ENCODE measurements at places on chromosomes 16 and 17. TPM values are rescaled to one million over a fixed set of nuclear protein-coding genes. Genes with fewer than 3 reads are reported as not detected.

- no peak for DNase-seq
Measured at GRCh38 chr17:6510321-6510977, 45.9 kb downstream of the PITPNM3 start.

- peak; percentile 29 for DNase-seq
Measured at GRCh38 chr17:80689129-80689619, 144.5 kb downstream of the RPTOR start.

DNA sequence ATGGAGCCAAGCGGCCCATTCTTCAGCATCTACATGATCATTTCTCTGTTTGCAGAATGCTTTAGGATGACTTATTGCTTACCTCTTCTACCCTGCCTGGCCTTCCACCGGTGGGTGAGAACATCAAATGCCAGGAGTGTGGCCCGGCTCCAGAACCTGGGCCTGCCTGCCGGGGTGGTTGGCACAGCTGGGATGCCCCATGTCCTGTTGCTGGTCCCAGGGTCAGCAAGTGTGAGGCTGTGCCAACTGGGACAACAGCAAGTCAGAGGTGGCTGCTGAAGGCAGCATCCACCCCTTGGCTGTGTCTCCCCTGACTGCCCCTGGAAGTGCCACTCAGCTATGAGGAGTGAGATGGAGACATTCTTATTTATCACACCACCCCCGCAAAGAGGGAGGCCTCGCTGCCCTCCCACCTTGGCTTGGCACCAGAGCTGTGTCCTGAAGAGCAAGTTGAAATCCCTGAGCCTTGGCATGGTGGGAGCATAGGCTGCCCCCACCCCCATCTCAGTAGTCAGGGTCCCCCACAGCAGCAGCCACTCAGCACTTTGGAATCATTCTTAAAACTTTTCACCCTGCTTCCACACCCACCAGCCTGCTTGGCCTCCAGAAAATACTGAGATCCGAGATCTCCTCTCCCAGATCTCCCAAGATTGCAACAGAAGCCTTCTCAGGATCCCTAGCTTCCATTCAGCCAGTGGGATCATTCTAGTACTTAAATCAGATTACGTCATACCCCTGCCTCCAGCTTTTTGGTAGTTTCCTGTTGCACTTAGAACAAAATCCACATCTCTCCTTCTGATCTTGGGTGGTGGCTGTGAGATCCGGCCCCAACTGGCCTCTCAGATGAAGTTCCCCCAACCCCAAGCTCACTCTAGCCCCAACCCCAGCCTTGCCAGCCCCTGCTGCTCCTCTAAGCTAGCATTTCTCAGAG lies 127.5 kb downstream of the SOCS1 start:
- peak; percentile 54 for DNase-seq

- DNase-seq, result no peak
Measured at GRCh38 chr17:41254861-41255260, 323 bp upstream of the KRTAP9-9 start.

- no peak for DNase-seq
Measured at GRCh38 chr16:80007231-80007630, 406.7 kb upstream of the MAF start.

- no peak for DNase-seq
Measured at GRCh38 chr17:2184993-2185931, 118.3 kb downstream of the SMG6 start.

Gene ZDHHC1
- total RNA-seq, result 10.7 TPM

DNA sequence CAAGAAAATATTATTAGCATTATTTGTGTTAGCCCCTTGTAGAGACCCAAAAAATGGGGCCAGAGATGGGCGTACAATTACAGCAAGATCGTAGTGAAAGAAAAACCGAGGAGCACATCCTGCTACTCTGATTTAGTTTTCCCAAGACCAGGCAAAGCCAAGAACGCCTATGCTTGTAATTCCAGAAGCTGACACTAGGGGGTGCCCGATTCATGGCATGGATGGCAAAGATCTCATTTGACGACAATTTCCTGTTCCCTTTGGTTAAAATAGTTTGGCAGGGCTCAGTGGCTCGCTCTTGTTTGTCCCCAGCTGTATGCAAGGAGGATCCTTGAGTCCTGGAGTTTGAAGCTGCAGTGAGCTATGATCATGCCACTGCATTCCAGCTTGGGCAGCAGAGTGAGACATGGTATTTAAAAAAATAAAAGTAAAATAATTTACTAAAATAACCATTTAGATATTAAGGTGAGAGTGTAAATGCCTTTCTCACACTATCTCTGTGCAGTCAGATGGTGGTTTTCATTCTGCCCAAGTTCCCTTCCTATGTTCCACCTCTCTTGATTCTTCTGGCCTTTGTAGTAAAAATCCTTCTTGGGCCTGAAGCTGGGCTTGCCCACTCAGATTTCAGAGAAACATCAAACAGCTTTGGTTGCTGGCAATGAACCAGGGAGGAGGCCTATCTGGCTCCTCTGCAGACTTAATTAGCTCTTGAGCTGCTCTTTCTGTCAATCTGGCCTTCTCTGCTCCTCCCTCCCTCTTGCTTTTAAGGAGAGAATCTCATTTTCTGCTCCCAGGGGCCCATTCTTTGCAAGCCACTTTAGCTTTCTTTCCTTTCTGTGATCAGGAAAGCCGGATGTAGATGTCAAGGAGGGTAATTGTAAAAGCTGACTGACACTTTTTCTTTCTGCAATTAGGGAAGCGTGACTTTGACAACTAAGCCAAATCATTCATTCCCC lies 31.2 kb downstream of the TMEM238L start:
- no peak for DNase-seq

- no peak for DNase-seq
Measured at GRCh38 chr16:49469930-49470451, 96.4 kb downstream of the C16orf78 start.

DNA sequence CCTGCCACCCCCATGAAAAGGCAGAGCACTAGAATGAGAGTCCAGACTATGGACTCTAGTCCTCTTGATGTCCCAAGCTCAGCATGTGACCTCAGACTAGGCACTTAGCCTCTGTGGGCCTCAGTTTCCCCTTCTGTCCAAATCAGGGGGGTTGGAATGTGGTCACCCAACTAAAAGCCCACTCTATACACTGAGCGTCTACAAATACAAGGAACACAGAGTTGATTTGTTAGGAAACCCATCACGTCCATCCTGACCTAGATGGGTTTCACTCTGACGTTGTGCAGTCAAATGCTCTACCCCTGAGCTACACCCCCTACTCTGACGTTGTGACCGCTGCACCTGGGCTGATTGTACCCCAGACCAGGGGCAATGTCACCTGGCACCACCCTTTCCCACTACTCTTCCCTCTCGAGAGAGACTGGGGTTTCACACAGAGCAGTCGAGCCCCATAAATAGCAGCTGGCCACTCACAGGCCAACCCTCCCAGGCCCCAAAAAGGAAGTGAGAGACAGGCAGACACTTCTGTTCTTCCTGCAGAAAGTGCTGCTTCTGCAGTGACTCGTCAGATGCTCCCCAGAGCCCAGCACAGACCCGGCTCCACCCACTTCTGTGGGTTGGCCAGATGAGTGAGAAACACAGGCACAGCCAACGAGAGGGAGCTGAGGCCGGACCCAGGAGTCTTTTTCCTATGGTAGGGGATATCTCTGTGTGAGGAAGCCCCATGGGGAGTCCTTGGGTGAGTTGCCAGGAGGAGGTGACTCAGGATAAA lies 16.1 kb upstream of the TNFRSF13B start:
- peak; percentile 93 for DNase-seq

DNA sequence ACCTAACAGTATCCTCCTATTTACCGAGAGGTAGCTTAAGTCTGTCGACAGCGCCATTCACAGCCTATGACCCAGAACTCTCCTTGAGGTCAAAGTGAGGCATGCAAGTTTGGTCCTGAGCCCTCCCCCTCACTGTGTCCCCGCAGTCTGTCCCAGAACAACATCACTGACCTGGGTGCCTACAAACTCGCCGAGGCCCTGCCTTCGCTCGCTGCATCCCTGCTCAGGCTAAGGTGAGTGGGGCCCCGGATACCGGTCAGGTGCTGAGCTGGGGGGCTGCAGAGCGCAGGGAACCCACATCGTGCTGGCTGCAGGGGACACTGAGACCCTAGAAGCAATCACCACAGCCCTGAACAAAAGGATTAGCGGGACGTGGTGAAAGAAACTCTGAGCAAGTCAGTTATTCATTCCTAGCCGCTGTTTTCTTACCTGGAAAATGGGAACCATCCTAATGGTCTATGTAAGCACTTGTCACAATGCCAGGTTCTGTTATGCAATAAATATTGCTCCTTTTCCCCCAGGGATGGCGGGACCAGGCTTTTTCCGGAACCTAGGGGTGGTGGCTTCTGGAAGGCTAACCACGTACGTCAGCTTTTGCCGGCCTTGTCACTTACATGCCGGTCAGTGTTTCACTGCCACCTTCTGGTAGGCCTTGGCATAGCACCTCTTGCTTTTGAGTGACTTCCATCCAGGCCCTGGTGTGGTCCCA lies 23.8 kb downstream of the DEXI start:
- DNase-seq, result peak; percentile 97

Gene ANTKMT
- 25.5 TPM for total RNA-seq

Gene MYH2
- total RNA-seq, result not detected

DNA sequence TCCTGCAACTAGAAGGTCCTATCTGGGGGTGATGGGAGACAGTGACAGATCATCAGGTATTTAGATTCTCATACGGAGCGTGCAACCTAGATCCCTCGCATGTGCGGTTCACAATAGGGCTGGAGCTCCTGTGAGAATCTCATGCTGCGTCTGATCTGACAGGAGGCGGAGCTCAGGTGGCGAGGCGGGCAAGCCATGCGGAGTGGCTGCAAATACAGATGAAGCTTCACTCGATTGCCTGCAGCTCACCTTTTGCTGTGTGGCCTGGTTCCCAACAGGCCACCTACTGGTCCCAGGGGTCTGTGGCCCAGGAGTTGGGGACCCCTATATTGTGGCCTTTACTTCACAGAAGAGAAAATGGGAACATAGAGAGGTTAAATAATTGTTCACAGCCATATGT lies 200.4 kb downstream of the IRF8 start:
- no peak for DNase-seq

DNA sequence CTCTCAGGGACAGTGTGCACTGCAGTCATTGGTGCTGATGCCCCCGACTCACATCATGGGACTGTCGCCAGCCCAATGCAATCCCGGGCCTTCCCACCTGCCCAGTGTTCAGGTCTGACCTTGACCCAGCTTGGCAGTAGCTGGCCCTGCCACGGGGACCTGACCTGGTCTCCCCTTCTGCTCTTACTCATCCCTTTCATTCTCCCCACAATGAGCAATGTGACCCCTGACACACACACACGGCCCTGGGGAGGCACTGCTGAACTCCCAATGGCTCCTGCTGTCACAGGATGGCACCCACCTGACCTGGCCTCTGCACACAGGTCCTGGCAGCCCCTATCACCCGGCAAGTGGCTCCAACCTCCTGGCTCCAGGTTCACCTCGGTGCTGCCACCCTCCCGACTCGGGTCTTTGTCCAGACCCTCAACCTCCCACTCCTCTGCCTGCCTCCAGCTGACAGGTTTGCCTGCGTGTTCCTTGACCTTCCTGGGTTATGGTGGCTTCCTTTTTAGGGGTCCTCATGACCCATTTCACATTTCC lies 6.6 kb downstream of the CD300C start:
- DNase-seq, result peak; percentile 74

GRCh38 chr16:86457501-86458148 lies 52.7 kb upstream of the FOXF1 start:
- DNase-seq, result no peak

DNA sequence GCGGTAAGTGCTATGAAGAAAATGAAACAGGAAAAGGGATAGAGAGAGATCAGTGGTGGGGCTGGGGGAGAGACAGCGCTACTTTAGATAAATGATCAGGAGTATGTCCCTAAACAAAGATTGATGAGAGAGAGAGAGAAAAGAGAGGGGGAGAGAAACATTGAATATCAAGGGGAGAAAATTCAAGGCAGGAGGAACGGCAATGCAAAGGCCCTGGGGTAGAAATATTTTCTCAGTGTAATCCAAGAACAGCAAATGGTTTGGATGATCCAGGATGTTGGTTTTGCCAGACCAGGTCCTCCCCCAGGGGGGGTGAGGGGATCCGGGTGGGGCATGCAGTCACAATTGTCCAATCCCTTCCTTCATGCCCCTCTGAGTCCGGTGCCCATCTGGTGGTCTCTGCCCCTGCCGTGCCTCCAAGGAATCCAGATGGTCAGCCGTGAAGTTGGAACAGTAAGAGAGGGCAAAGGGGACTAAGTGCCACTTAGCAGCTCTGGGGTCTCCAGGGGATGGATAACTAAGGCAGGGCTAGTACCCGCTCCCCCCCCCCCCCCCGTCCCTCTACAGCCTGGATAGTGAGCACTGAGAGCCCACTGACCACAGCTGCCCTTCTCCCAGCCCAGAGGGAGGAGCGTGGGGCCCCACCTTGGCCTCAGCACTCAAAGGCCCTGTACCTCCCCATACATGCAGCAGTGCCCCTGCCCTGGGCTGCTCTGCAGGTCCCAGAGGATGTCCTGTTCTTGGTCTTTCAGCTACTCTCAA lies 43.7 kb downstream of the TMEM132E start:
- DNase-seq, result no peak

Gene CCL7
- total RNA-seq, result 0.52 TPM

- no peak for DNase-seq
Measured at GRCh38 chr17:2631211-2631610, 37.8 kb downstream of the PAFAH1B1 start.

- peak; percentile 90 for DNase-seq
Measured at GRCh38 chr16:1019231-1020090, 37.9 kb downstream of the SOX8 start.

- no peak for DNase-seq
Measured at GRCh38 chr16:69438465-69438864, 14.0 kb downstream of the CYB5B start.

- no peak for DNase-seq
Measured at GRCh38 chr16:11094857-11095565, 150.6 kb downstream of the CLEC16A start.

- no peak for DNase-seq
Measured at GRCh38 chr17:82408938-82409318, 9.2 kb upstream of the HEXD start.

- no peak for DNase-seq
Measured at GRCh38 chr17:78709119-78709681, 72.9 kb downstream of the CYTH1 start.

DNA sequence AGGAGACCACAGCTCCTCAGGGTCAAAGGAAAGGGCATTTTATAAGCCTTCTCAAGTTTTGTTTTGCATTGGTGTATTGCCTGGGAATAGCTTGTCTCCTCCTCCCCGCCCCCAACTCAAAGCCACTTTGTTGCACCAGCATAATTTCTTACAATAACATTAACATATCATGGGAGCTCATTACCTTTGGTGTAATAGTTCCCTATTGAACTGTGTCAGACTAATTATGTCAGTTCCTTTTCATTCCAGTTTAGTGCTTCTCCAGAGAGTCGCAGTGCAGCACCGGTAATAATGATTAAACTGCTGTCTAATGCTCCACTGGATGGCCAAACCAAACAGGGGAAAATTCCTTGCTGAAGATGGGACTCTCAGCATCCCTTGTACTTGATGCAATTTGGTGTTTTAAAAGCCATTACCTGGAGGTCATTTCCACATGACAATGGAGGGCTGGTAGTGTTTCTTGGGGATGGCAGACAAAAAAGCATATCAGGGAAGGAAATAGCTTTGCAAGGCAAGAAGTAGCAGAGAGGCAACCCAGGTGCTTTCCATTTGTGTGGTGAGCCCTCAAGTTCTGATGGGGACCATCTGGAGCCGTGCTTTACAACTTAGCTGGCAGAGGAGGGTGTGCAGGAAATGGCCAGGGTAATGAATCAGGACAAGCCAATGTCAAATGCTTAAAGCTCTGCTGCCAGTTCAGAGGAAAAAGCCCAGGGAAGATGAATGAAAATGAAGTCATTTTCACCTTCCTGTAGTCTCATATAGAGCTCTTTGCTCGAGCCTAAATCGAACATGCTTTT lies 91.5 kb upstream of the NLRP1 start:
- DNase-seq, result no peak

- DNase-seq, result no peak
Measured at GRCh38 chr17:40373324-40373723, 8.8 kb upstream of the GJD3 start.

Data from posterior vena cava (tissue), 2 donors.